Neural progenitor cell (in vitro differentiated cells): ENCODE measurements at places on chromosomes 13 and 19. TPM values are rescaled to one million over a fixed set of nuclear protein-coding genes. Genes with fewer than 3 reads are reported as not detected.

The CDK8 gene
- total RNA-seq: 51.5 and 69.3 TPM in 2 replicates

The ZNF225 gene
- total RNA-seq: 6.2 and 11.2 TPM in 2 replicates

The THSD8 gene
- total RNA-seq: not detected in 2 replicates

The ZNF571 gene
- total RNA-seq: 7.9 and 8.0 TPM in 2 replicates

The RAP2A gene
- 46.9 and 70.9 TPM in 2 replicates for total RNA-seq

The GSX1 gene
- total RNA-seq: not detected in 2 replicates

The ZNF491 gene
- 5.5 and 6.0 TPM in 2 replicates for total RNA-seq

The SOX1 gene
- total RNA-seq: 3.3 and 4.7 TPM in 2 replicates

The ZC3H4 gene
- 19.1 and 29.1 TPM in 2 replicates for total RNA-seq

The INSR gene
- 20.8 and 23.0 TPM in 2 replicates for total RNA-seq

The ZNF429 gene
- 26.0 and 29.4 TPM in 2 replicates for total RNA-seq

The IL11 gene
- total RNA-seq: 0.06 and 0.62 TPM in 2 replicates

The PLPPR3 gene
- 15.6 and 91.6 TPM in 2 replicates for total RNA-seq

The MARCHF2 gene
- total RNA-seq: 27.0 and 72.7 TPM in 2 replicates

The CTXN1 gene
- 3.7 and 34.3 TPM in 2 replicates for total RNA-seq

The FUT6 gene
- total RNA-seq: not detected in 2 replicates

The ZNF606 gene
- total RNA-seq: 48.7 and 50.9 TPM in 2 replicates

The ZNF784 gene
- 3.9 and 12.5 TPM in 2 replicates for total RNA-seq

The ADGRE1 gene
- total RNA-seq: not detected in 2 replicates

The OR1I1 gene
- not detected in 2 replicates for total RNA-seq

The FUT2 gene
- total RNA-seq: 0.09 and 1.7 TPM in 2 replicates

The CA11 gene
- total RNA-seq: 12.6 and 49.8 TPM in 2 replicates

The TSSK6 gene
- total RNA-seq: 4.6 and 7.0 TPM in 2 replicates

The CYP4F3 gene
- total RNA-seq: not detected in 2 replicates

The ZNF426 gene
- total RNA-seq: 29.6 and 32.6 TPM in 2 replicates

The BRSK1 gene
- 24.1 and 43.1 TPM in 2 replicates for total RNA-seq

The RDH8 gene
- total RNA-seq: not detected in 2 replicates

The KCNJ14 gene
- 0.69 and 0.74 TPM in 2 replicates for total RNA-seq

The GFY gene
- 0.09 TPM in 1 of 2 replicates, not detected in the other for total RNA-seq

The SBK2 gene
- total RNA-seq: 6.2 TPM in 1 of 2 replicates, not detected in the other

The TLE6 gene
- 0.22 and 1.8 TPM in 2 replicates for total RNA-seq

The TMIGD2 gene
- total RNA-seq: 0.19 and 1.3 TPM in 2 replicates

The LRRC4B gene
- 12.0 and 54.6 TPM in 2 replicates for total RNA-seq

The POLR2I gene
- 44.0 and 67.1 TPM in 2 replicates for total RNA-seq

The OR7A5 gene
- not detected in 2 replicates for total RNA-seq

The C13orf42 gene
- 0.65 and 0.96 TPM in 2 replicates for total RNA-seq

The GMIP gene
- total RNA-seq: 6.4 and 7.9 TPM in 2 replicates

The IGSF23 gene
- total RNA-seq: not detected in 2 replicates
